Non-pigmented ciliary epithelial cell (primary cell): ENCODE measurements at places on chromosomes 7 and 10.

DNA sequence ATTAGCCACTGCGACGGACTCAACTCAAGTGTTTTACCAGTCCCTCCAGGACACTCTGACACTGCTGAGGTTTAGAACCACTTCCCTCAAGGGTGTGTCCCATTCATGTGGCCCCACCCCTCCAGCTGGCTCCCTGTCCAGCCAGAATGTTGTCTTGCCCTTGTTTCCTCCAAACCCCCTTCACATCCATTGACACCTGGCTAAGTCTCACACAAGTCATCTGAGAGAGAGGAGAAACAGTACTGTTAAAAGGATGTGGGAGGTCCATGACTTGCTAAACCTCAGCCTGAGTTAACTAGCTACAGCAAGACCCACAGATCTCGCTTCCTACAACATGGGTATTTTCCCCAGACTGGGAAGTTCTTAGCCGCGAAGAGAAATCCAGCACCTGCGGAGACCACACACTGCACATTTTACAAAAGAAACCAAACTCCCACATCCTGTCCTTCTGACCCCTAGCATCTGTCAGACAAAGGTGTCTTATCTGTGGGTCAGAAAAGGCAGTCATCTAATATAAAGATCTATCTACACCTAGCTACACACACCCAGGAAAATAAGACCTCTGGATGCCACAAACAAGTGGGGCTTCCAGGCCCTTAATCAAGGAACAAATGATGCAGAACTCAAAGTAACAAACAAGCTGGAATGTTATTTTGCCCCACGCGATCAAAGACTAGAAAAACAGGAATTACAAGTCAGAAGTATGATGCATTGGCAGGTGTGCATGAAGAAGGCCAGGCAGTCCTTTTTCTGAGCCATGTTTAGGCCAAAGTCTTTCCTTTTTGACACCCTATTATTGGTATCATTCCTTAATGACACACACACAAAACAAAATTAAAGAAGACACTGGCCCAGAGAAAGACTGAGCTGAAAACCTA, 13.9 kb downstream of the OSBPL3 start:
- no peak for DNase-seq

DNA sequence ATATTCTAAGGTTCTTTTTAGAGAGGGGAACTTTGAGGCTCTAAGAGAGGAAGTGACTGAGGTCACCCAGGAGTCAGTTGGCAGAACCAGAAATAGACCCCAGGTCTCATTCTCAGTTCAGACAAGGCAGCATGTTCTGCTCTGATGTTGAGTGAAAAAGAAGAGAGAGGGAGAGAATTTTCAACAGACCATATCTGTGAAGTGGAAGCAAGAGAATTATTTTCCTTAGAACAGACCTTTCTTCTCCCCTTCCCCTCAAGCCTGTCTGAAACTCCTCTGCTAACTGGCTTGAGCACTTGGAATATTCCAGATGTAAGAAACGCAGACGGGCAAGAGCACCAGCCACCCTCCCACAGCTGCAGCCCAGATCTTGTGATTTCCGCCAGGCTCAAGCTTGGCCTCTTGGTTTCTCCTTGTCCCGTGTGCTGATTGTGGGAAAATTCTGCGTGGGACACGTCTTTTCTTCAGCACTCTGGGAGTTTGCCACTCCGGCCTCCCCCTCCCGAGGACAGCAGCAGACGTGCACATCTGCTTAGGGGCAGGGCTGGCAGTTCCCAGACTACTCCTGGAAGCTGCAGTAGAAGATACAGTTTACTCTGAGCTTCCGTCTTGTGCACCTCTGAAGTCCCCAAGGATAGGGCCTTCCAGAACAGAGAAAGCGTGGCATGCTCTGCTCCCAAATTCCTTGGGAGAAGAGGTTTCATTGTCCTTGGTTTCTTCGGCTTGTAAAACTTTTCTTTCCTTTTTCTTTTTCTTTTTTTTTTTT, 22.7 kb upstream of the IKZF1 start:
- DNase-seq = no peak

- no peak for DNase-seq
These were observed 9.6 kb upstream of the ZNF487 start for GRCh38 chr10:43427166-43427825.

DNA sequence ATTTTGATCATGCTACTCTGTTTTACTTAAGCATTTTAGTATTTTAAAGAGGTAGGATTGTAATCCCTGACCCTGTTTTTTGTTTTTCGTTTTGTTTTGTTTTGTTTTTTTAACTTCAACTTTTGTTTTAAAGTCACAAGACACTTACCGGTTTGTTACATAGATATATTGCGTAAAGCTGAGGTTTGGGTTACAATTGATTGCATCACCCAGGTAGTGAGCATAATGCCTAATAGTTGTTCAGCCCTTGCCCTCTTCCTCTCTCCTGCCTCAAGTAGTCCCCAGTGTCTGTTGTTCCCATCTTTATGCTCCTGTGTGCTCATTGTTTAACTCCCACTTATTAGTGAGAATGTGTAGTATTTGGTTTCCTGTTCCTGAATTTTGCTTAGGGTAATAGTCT, 93.1 kb upstream of the TEX47 start:
- DNase-seq = no peak

GRCh38 chr10:42960491-42960990, 116.3 kb upstream of the RET start:
- no peak for DNase-seq

DNA sequence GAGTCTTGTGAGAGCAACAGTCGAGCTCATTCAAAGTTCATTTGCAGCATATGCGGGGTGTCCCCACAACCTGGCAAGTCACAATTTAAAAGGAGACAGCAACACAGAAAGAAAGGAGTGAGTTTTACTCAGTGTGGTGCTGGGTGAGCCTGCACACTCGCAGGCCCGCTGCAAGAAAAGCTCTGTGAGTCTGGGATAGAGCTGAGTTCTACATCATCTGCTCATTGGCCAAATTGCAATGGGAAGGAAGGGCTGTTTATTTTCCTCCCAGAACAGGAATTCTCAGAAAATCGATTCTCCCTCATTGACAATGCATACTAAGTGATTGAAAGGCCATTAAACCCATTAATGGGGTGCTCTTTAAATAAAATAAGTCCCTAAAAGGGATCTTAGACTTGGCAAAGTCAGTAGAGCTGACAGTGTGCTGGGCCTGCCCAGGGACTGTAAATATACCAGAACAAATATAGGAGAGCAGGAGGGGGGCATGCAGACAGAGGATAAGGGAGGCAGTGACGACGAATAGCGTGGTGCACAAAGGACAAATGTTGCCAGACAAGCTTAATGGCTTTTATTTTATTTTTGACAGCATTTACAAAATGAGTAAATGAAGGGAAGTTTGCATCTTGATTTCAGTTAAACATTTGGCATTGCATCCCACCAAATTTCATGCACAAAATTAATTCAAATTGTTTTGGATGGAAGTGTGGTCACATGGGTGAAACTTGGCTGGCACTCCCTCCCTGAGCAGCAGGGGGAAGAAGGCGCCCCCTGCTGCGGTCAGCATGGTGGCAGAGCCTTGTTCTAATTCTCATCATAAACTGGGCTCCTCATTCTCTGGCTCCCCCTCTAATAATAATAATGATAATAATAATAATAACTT, 215.7 kb downstream of the SNX10 start:
- DNase-seq = no peak

DNA sequence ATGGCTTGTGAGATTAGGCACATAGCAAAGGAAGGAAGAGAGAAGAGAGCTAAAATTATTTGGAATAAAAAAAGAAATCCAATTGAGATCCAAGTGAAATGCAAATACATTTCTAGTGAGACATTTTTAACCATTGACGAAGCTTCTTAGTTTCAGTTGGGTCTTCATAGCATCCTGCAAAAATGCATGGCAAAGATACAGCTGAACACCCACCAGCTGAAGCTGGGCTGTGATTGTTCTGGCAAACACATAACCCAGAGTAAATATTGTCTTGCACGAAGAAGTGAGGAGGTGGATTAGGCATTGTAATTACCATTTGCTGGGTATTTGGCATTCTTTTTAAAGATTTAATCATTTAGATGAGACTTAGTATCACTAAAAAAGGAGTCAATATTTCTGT, 409.4 kb downstream of the GRM8 start:
- DNase-seq = no peak

DNA sequence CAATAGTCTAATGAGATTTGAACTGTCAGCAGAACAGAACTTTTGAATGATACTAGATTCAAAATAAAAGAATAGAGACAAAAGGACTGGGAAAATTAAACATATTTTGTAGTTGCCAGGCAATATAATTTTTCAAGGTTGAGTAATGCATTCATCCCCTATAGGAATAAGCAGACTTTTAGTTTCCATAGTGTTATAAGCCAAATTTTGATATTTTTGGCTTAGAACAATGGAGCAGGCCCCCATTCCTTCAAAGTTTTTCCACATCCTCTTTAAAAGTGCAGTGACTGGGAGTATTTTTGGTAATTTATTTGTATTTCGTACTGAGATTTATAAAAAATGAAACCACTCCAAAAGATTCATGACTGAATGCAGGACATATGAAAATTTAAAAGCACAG, 24.0 kb downstream of the MEOX2 start:
- DNase-seq = no peak

DNA sequence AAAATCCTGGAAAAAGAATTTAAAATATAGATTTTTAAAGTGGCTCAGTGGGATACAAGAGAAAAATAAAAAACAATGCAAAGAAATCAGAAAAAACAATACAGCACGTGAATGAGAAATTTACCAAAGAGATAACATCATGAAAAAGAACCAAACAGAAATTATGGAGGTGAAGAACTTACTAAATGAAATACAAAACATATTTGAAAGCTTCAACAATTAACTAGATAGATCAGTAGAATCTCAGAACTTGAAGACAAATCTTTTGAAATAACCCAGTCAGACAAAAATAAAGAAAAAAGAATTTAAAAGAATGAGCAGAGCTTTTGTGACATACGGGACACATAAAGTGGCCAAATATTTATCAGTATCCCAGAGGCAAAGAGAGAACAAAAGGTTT, 71.2 kb upstream of the DIP2C start:
- DNase-seq = no peak

DNA sequence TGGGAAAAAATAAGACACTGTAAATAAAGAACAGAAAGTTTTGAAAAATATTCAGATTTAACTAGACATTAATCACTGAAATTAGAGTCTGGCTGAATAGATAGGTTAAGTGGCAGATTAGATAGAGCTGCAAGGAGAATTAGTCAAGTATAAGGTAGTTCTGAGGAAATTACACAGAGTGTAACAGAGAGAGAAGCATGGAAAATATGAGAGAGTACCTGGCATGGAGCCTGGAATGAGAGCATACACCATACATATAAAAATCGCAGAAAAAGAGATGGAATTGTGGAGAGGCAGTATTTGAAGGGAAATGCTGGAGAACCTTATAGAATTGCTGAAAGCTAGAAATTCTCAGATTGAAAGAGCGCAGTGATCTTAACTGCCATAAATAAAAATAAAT, 46.9 kb downstream of the ZNRF2 start:
- DNase-seq = no peak

GRCh38 chr7:107173691-107174406, 5.0 kb downstream of the HBP1 start:
- DNase-seq = no peak

DNA sequence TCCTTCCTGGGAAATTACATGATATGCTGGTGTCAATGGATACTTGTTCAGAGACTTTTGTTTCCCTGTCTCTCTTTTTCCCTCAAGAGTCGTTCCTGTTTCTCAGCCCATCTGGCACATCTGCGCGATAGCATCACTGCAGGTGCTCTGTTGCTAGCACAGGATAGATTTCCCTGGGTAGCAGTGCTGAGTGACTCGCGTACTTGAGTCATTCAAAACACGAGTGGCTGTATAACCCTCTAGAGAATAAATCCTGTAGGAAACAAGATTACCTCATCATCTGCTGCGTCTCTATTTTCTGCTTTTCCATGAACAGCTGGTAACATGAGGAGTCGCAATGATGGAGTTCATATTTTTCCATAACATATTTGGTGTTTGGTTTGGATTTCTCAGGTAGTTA, 452.0 kb upstream of the FZD8 start:
- DNase-seq = no peak

DNA sequence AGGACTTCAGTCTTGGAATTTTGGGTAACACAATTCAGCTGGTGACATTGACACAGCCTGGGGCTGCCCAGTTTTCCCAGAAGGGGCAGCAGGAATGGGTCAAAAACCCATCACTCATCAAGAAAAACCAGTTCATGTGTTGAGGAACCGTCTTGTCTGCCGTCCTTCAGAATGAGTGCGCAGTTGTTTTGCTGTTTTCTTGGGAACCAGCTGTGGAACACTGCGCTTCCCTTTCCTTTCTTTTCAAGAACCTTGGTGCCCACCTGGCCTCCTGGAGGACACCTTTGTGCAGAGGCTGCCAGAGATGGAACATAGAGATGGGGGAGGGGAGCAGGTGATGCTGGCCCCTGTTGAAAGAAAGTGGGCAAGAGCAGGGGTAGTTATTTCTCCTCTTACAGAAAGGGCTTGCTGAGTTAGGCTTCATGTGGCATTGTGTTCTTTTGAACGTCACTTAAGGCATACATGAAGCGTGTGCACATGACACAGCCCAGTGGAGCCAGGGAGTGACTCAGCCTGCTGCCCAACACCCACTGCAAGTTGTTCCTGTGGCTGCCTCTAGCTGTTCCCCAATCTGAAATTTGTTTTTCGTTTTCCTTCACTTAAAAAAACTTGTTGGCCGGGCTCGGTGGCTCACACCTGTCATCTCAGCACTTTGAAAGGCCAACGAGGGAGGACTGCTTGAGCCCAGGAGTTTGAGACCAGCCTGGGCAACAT, 87.4 kb upstream of the TNS3 start:
- peak; percentile 94 for DNase-seq

DNA sequence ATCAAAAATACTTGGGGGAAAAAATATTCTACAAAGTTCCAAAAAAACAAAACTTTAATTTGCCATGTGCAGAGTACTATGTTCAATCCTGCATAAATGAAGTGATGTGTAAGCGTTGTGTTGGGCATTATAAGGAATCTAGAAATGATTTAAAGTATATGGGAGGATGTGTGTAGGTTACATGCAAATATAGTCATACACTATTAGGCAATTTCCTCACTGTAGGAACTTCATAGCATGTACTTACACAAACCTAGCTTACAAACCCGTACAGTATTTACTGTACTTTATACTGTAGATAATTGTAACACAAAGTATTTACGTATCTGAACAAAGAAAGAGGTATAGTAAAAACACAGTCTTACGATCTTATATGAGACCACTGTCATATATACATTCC, 72.3 kb downstream of the NRBF2 start:
- DNase-seq = no peak

DNA sequence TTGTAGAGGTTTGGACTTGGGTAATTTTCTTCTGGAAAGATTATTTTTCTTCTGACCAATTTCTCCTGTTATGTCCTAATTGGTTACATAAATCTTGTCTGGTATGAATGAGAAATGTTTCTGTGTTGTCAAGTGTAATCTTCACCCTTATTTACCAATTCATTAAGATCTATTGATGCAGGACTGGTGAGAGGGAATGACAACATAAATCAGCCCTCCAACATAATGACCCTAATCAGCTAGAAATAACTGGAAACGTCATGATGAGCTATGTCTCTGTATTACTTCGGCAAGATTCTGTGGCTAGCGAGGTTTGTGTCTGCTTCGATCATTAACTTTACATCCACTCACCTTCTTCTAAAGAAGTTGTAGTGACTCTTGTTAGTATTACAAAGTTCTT, 3.5 kb downstream of the FOXP2 start:
- no peak for DNase-seq
